Activated T-helper 2 cell treated with anti-CD3 and anti-CD28 coated beads, Interferon-gamma antibody, Interleukin-2, Interleukin-4, amounts not matched to agents 10 μg/mL and 5 μg/mL and 100 μg/mL, durations not matched to agents 14 hours and 24 hours and 36 hours (primary cell): ENCODE measurements at places on chromosomes 11 and 22. TPM values are rescaled to one million over a fixed set of nuclear protein-coding genes. Genes with fewer than 3 reads are reported as not detected.

GRCh38 chr11:115817844-115818468 is 313.7 kb upstream of the CADM1 start:
- no peaks in the 10 kb centered on the region for H3K27me3 ChIP-seq
- no peak overlapping the region for H3K27ac ChIP-seq
- no peak overlapping the region for H3K4me3 ChIP-seq
- DNase-seq, result no peak
- no peaks in the 10 kb centered on the region for H3K4me1 ChIP-seq
- H3K36me3 ChIP-seq, result no peaks in the 10 kb centered on the region

PGR gene
- not detected in 2 replicates for total RNA-seq

DNA sequence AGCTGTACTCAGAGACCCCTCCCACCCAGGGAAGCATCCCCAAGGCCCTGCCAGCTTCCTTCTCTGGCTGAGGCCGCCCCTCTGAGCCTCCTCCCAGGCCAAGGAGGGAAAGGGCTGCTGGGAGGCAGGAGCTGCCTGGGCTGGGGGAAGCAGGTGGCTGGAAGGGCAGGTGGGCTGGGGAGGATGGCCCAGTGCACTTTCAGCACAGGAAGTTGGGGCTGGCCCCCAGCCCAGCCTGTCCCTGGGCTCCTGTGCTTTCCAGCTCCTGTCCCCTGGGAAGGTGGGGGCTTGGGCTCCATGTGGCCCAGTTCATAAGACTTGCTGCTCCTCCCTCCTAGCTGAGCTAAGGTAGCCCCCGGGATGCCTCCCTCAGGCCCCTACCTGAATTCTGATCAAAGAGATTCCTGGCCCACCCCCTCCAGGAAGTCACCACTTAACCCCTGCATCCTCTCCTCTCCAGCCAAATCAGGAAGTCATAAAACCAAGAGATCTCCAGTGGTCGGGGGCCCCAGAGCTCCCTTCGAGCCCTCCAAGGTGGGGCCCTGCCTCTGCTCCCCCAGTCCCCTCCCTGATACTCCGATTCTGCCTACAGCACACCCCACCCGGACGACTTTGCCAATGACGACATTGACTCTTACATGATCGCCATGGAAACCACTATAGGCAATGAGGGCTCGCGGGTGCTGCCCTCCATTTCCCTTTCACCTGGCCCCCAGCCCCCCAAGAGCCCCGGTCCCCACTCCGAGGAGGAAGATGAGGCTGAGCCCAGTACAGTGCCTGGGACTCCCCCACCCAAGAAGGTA is 4.9 kb downstream of the PPP1CA start:
- H3K4me3 ChIP-seq, result peak overlapping the region; percentile 42
- peaks cover 51% of the 10 kb centered on the region for H3K36me3 ChIP-seq
- no peaks in the 10 kb centered on the region for H3K27me3 ChIP-seq
- peak overlapping the region; percentile 46 for H3K27ac ChIP-seq
- H3K4me1 ChIP-seq, result peaks cover 33% of the 10 kb centered on the region

MRGPRX3 gene
- not detected in 2 replicates for total RNA-seq

DNA sequence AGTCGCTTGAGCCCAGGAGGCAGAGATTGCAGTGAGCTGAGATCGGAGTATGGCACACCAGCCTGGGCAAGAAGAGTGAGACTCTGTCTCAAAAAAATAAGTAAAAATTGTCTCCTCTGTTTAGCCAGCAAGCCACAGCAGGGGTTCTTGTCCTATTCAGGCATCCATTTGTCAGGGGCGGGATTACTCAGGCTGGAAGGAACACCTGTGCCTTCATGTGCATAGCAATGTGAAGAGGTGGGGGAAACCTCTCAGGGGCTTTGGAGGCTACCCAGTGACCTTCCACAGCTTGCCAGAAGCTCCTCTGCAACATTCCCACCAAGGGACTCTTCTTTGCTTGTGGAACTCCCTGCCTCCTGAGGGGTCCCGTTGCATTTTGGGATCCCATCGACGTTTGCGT is 63.3 kb downstream of the FBLN1 start:
- DNase-seq, result no peak
- peaks cover 3% of the 10 kb centered on the region for H3K27me3 ChIP-seq
- no peaks in the 10 kb centered on the region for H3K4me1 ChIP-seq

DNA sequence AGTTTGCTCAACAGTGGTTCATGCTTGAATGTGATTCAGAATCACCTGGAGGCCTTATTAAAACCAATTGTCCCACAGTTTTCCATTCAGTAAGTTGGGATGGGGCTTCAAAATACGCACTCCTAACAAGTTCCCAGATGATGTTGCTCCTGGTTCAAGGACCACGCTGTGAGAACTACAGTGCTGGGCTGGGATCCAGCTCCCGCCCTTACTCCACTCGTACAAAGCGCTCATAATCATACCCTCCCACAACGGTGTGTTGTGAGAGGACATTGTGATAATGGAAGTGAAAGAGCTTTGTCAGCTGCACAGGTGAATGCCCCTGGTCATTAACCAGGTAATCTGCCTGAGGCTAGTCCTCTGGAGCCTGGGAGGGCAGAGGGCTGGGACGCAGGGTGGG is 1.3 kb upstream of the CD82 start:
- H3K27ac ChIP-seq, result no peak overlapping the region
- DNase-seq, result no peak
- peaks cover 48% of the 10 kb centered on the region for H3K4me1 ChIP-seq
- no peaks in the 10 kb centered on the region for H3K27me3 ChIP-seq
- H3K4me3 ChIP-seq, result no peak overlapping the region

DNA sequence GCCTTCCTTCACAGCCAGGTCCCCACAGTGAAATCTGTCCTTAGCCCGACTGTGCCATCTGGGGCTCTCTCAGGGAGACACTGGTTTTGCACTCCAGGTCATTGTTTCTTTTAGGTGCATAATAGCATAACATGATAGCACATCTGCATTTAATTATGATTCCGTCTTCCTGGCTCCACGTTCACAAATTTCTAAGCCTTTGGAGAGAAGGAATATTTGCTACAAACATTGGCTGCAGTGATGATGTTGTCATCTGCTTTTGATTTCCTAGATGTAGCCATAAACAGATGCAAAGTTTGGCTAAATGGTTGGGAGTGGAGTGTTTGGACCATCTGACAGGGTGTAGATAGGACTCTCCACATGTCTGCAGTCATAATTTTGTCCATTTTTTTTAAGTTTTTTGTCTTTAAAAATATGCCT is 12.0 kb upstream of the CAT start:
- peaks cover 7% of the 10 kb centered on the region for H3K4me1 ChIP-seq
- no peaks in the 10 kb centered on the region for H3K36me3 ChIP-seq
- peaks cover 19% of the 10 kb centered on the region for H3K27me3 ChIP-seq
- no peak overlapping the region for H3K27ac ChIP-seq
- no peak for DNase-seq
- no peak overlapping the region for H3K4me3 ChIP-seq

VPREB1 gene
- not detected in 2 replicates for total RNA-seq

- no peak overlapping the region for H3K27ac ChIP-seq
- no peaks in the 10 kb centered on the region for H3K27me3 ChIP-seq
- H3K4me1 ChIP-seq, result no peaks in the 10 kb centered on the region
- H3K4me3 ChIP-seq, result no peak overlapping the region
- no peaks in the 10 kb centered on the region for H3K36me3 ChIP-seq
These were observed 384.4 kb upstream of the DDI1 start for GRCh38 chr11:103652013-103652412.

SORL1 gene
- 20.2 and 20.3 TPM in 2 replicates for total RNA-seq

DNA sequence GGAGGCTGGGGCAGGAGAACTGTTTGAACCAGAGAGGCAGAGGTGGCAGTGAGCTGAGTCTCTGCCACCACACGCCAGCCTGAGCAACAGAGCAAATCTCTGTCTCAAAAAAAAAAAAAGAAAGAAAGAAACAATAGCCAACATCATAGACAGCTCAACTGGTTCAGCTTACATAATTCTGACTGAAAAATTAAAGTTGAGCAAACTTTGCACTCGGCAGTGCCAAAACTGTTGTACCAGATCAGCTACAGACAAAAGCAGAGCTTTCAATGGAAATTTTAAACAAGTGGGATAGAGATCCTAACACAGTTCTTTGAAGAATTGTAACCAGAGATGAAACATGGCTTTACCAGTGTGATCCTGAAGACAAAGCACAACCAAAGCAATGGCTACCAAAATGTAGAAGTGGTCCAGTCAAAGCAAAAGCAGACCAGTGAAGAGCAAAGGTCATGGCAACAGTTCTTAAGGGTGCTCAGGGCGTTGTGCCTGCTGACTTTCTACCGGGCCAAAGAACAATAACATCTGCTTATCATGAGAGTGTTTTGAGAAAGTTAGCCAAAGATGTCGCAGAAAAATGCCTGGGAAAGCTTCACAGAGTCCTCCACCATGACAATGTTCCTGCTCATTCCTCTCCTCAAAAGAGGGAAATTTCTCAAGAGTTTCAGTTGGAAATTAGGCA is 59.3 kb downstream of the TTC28 start:
- no peak for DNase-seq
- no peaks in the 10 kb centered on the region for H3K4me1 ChIP-seq
- no peak overlapping the region for H3K27ac ChIP-seq
- peaks cover 55% of the 10 kb centered on the region for H3K27me3 ChIP-seq
- H3K4me3 ChIP-seq, result no peak overlapping the region

CYB5R2 gene
- total RNA-seq, result 3.8 and 4.5 TPM in 2 replicates

- no peak overlapping the region for H3K27ac ChIP-seq
- DNase-seq, result no peak
- H3K4me1 ChIP-seq, result no peaks in the 10 kb centered on the region
These were observed 162.6 kb upstream of the CCDC179 start for GRCh38 chr11:23022854-23023253.

DNA sequence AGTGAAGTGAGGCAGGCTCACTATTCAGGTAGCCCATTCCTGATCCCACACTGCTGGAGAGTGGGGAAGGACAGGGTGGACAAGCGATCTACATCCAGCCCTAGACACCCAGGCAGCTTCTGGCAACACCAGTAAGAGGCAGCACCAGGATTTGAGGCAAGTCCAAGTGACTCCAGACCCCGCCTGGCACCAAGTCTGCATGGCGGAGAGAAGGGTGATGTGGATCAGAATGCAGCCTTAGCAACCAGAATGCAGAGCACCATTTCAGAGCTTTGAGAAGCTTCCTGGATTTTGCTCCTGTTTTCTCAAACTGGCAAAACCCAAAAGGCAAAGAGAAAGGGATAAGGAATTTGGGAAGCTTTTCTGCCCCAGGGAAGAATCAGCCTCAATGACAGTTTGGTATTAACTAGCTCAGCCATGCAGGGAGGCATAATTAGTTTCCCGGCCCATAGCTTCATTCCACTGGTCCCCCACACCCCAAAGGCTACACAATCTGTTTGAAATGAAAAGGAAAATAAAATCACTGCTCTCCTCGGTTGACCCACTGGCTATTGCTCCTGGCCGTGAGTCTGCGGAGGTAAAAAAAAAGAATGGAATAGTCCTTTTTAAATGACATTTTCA is 17.3 kb downstream of the GALNT18 start:
- no peak overlapping the region for H3K4me3 ChIP-seq
- DNase-seq, result no peak
- H3K36me3 ChIP-seq, result no peaks in the 10 kb centered on the region
- H3K27ac ChIP-seq, result no peak overlapping the region

DNA sequence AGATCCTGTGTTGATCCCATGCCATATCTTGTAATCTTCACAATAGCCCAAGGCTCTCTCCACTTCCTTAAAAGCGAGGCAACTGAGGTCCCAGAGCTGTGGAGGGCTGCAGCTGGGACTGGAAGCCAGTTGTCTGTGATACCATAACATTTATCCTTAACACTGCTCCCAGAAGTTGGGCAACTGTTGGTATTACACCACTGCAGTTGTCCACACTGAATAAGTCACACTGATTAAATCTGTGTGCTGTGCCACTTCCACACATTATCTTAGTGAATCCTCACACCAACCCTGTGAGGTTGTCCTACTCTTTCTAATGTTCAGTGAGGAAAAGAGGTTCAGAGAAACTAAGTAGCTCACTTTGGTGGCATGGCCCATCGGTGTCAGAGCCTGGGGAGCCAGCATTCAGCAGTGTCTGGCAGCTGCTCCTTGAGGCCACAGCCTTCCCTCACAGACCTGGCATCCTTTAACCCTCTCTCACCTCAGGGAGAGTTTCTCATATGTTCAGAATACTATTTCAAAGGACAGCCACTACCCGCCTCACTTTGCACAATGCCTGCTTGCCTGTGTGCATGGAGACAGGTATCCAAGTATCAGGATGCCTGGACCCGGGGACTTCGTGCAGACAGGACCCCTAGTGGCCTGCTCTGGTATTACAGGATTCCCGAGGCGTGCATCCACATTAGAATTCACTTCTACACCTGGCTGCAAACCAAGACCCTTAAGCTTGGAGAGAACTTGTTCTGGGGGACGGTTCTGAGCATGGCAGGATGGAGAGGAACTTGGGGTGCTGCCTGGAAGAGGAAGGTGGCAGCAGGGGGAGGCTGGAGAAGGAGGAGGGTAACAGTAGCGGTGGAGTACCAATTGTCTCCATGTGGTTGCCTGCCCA is 221.9 kb upstream of the TBCEL start:
- H3K27me3 ChIP-seq, result no peaks in the 10 kb centered on the region
- no peak overlapping the region for H3K4me3 ChIP-seq
- H3K27ac ChIP-seq, result no peak overlapping the region
- no peaks in the 10 kb centered on the region for H3K4me1 ChIP-seq
- H3K36me3 ChIP-seq, result no peaks in the 10 kb centered on the region

DNA sequence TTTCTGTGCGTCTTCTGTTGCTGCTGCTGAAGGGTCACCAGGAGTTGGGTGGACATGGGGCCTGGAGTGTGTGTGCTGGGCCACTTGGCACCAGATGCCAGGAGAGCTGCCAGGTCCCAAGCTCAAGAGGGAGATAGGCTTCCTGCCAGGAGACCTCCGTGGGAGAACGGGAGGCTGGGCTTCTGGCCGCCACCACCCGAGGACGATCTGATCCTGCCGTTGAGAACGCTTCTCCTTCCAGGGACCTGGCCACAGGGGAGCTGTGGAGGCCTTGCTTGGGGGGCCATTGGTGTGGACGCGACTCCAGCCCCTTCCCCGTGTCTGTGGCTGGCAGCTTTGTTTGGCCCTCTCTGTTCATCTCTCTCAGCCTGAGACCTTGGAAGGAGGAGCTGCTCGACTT is 2.4 kb downstream of the BRSK2 start:
- no peaks in the 10 kb centered on the region for H3K4me1 ChIP-seq
- H3K4me3 ChIP-seq, result no peak overlapping the region
- H3K36me3 ChIP-seq, result no peaks in the 10 kb centered on the region
- H3K27me3 ChIP-seq, result peaks cover 29% of the 10 kb centered on the region

DNA sequence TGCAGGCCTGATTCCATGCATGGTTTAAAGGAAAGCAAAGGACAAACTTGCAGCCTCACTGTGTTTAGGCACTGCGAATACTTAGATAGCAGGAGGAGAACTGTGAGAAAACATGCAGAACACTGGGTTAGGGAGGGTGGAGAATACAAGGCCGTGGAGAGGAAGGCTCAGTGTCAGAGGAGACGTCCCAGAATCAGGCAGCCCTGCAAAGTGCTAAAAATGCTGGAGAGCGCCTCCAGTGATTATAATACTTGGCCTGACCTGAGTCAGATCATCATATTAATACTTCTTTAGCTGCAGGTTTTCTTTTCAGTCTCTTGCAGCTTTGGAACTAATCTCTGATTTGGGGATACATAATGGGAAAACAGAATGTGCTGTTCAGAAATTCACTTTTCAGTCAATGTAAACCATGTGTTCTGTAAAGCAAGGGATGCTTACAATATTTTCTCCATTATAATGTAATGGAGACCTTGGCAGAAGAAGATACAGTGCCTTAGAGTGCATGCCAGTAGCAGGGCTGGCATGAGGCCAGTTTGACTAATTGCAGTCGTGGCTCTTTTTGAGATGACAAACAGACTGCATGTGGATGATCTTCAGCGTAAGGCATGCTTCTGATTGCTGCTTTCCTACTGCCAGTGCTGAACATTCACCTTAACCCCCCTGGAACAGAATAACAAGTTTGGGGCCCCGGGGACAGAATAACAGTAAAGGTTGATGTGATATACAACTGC is 16.8 kb downstream of the EXT2 start:
- no peak for DNase-seq
- peaks cover 7% of the 10 kb centered on the region for H3K4me1 ChIP-seq
- H3K4me3 ChIP-seq, result no peak overlapping the region
- no peak overlapping the region for H3K27ac ChIP-seq
- H3K27me3 ChIP-seq, result no peaks in the 10 kb centered on the region
- H3K36me3 ChIP-seq, result peaks cover 58% of the 10 kb centered on the region
